ENCODE measurements at places on chromosomes 5 and 9.
A peak's percentile ranks its signal among the peaks of the same experiment; 100 is the strongest.

GRCh38 chr5:149549461-149550267, 1.6 kb downstream of the CSNK1A1 start:
- DNase-seq = peak; percentile 48

DNA sequence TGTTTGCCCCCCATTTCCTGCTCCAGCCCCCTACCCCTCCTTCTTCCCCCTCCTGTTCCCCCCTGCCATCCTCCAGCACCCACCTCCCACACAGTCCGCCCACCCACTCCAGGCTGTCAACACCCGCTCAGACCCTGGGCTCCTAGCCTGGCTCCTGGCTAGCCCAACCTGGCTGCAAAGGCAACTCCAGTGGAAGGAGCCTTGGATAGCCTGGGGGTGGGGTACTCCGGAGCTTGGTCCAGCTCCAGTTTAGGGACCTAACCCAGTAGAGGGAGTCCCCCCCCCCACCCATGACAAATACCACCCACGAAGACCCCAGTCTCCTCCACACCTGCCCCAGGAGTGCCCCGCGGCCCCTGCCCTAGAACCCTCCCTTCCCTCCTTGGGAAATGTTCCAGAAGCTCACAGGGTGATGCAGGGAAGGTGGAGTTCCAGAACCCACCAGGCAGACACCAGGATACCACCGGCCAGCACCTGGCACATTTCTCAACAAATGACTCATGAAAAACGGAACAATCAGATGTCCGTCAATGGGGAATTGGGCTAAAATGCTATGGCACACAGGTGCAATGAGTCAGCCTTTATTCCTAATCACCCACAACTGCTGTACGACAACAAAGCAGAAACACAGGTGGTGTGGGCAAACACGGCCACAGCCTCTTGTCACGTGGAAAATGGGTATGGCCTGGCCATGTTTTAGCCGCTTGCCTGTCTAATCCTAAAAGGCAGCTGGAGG, 901 bp upstream of the SLC12A7 start:
- no peak for DNase-seq

GRCh38 chr5:137375741-137376526, 123.2 kb downstream of the SPOCK1 start:
- peak; percentile 85 for DNase-seq

- DNase-seq = no peak
Observed at GRCh38 chr9:84061613-84062193, 81.1 kb downstream of the RMI1 start.

GRCh38 chr9:134704498-134704897, 62.9 kb downstream of the COL5A1 start:
- DNase-seq = no peak

DNA sequence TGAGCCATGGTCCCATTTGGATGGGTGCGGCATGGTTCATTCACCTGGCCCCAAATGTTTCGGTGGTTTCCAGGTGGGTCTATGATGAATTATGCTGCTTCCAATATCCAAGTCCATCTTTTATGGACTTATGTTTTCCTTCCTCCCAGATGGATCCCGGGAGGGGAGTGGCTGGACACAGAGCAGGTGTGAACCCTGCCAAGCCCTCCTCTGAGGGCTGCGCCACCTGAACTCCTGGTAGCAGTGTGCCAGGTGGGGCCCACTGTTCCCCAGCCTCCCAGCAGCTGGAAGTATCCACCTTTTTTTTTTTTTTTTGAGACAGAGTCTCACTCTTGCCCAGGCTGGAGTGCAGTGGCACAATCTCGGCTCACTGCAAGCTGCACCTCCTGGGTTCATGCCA, 42.9 kb downstream of the WNK2 start:
- no peak for DNase-seq

DNA sequence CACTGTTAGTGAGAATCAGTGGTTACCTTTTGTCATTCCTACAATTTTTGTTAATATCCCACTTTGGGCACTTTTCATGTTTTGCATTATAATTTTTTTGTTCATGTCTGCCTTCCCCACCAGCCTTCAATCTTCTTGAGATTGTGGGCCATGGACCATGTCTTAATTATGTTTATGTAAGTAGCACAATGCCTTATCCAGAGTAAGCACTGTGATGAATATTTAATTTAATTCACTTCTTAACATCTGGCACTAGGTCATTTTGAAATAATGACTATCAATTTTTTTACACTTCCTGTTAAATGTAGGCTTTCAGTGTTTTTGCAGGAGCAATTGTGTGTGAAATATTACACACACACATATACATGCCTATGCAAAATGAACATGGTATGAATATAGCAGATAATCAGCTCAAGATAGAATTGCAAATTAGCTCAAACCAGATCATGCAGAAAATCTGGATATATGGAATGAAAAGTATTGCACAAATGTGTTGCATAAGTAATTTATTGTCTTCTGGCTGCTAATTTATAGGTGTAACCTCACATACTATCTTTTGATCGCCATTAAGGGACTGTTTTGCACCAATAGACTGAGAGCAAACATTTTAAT, 5.3 kb upstream of the SHOC1 start:
- DNase-seq = no peak

DNA sequence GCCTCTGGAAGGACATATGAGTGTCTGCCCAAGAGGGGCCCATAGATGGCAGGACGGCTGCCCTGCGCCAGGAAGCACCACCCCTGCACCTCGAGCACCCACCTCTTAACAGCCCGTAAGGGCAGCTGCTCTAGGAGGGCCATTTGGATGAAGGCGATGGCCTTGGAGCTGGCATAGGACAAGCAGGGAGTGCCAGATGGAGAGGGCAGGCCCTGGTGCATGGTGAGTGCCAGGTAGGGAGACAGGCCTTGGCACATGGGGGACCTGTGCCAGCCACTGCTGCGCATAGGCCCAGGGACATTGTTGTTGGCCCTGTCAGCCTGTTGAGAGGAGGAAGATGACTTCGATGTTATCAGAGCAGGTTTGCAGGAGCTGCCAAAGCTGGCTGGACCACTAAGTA, 134.2 kb downstream of the SLC25A46 start:
- DNase-seq = no peak

- DNase-seq = no peak
Observed at GRCh38 chr5:133508331-133508730, 104.0 kb downstream of the FSTL4 start.

GRCh38 chr5:84259283-84260045, 125.2 kb downstream of the EDIL3 start:
- DNase-seq = no peak

DNA sequence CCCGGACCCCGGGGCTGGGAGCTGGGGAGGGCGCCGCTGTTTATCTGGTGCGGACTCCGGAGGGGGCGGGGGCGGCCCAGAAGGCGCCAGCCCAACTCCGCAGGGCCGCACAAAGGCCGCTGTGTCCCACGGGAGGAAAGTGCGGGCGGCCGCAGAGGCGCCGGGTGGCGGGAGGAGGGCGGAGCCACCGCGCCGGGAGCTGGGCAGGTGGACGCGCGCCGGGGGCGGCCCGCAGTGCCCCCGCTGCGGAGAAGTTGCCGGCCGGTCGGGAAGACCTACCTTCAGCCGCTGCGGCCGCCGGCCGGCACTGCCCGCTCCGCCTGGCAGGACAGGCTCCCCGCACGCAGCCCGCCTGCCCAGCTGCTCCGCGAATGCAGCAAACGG, 43.6 kb downstream of the NACC2 start:
- no peak for DNase-seq

- DNase-seq = no peak
Observed at GRCh38 chr9:78685471-78685870, 388.5 kb downstream of the PSAT1 start.

DNA sequence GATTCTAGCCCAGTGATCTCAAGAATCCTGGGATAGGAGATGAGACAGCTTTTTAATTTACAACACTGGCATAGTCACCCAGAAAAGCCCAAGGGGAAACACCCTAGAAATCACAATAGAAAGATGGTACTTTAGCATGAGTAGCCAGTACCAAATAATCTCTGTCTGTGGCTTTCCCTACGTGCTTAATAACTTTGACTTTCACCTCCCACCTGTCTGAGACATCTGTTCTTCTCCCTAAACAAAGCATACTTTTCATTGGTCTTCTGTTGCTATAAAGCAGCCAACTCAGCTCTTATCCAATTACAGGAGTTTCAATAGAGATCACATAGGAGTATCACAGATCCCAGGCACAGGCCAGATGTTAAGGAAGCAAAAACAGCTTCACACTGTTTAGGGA, 10.4 kb downstream of the MARCHF3 start:
- no peak for DNase-seq

GRCh38 chr5:88867638-88868037, 15.3 kb downstream of the MEF2C start:
- DNase-seq = no peak

DNA sequence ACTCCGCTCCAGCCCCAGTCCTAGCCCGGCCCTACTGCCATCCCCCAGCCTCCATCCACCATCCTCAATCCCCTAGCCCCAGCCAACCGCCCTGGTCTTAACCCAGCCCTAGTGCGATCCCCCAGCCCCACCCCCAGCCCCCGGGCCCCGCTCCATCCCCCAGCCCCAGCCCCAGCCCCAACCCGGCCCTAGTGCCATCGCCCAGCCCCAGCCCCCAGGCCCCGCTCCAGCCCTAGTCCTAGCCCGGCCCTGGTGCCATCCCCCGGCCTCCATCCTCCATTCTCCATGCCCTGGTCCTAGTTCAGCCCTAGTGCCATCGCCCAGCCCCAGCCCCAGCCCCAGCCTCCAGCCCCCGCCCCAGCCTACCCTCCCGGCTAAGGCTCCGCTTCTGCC, 398 bp downstream of the TOR1A start:
- DNase-seq = no peak

DNA sequence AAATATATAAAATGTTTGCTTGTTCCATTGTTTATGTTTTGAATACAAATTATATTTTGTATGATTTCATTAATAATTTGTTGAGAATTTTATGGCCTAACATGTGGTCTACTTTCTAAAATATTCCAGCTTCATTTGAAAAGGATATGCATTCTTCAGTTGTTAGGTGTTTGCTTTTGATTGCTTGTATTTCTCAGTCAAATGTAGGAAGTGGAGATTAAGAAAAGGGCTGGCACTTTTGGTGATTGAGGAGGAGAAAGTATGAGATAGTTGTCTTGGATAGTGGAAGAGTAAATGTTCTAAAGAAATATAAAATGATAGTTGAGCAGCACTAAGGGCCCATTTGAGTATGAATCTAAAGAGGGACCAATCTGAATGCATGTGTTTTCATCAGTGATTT, 23.1 kb downstream of the JAK2 start:
- no peak for DNase-seq

DNA sequence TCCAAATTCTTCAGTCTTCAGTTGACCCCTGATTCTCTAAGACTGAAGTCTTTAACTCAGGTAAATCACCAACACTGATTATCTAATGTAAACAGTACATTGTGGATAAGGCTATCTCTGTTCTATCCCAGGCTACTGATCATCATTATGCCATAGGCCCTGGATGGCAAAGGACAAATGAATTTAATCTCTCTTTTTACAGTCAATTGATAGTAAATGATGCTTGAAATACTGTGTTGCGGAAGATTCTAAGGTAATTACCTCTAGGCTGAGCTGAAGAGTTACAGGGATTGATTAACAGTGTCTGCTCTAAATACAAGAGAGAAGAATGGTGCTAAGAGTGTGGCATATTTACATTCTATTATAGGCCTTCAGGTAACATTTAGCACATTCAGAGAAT, 264.7 kb downstream of the ACTL7B start:
- DNase-seq = no peak

GRCh38 chr5:140362875-140363630, 3.1 kb downstream of the SLC4A9 start:
- DNase-seq = peak; percentile 38

DNA sequence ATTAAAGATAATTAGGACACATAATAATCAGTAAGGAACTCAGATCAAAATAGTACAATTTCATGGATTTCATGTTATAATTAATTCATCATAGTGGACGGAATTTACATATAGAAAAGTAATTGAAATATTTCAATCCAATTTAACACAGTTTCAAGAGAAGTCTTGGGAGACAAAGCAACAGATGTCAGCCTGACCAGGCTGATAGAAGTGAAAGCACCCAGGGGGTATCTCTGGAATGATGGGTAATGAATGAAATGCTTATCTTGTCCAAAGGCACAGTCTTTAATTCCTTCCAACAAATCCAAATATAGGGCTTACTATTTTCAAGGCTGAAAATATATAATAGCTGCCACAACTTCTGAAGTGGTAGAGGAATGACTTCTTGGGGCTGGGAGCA, 629.3 kb upstream of the RGMB start:
- no peak for DNase-seq

- DNase-seq = no peak
Observed at GRCh38 chr5:81212211-81212751, 20.8 kb upstream of the CKMT2 start.

DNA sequence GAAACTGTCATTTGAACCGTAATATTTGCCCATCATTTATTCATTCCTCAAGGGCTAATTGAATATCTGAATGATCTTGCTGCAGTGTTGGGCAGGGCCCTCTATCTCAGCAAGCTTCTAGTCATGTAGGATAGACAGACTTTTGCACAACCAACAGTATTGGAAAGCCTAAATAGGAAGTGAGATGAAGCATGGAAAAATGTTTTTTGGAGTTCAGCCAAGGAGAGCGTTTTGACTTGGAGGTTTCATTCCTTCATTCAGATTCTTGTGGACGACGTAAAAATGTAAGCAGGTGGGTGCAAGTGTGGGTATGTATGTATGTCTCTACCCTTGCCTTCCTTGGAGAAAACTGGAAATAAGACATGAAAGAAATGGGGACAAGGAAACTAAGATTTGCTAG, 15.5 kb downstream of the DAPK1 start:
- no peak for DNase-seq

DNA sequence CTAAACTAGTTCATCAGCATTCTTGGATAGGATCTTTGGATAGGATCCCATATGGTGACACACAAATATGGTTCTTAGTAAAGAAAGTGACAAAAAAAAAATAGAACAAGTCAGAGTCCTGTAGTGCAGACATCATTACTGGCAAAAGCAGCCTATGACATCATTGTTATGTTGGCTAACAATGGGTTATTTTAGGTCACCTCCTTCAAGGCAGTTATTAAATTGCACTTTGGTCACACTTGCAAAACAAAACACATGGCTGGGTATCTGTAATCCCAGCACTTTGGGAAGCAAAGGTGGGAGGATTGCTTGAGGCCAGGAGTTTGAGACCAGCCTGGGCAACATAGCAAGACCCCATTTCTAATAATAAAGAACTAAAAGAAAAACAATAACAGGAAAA, 185.9 kb downstream of the KIAA0825 start:
- no peak for DNase-seq

DNA sequence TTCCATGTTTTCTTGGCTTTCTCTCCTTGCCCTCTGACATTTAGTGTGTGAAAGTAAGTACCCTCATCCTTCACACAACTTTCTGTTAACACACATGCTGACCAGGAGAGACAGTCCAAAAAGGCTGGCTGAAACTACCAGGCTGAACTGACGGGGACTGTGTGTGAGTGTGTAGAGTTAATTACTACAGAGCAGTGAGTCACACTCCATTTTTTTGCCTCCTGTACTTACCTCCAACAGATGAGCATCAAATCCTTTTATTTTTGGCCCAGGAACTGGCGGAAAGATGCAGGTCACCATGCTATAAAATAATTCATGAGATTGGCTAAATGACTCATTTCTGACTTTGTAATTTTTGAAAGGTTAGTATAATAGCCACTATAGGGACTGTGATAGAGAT, 20.2 kb upstream of the AGXT2 start:
- DNase-seq = no peak

All from NCI-H187 (cell line).